ENCODE measurements at places on chromosomes 2 and 18.

DNA sequence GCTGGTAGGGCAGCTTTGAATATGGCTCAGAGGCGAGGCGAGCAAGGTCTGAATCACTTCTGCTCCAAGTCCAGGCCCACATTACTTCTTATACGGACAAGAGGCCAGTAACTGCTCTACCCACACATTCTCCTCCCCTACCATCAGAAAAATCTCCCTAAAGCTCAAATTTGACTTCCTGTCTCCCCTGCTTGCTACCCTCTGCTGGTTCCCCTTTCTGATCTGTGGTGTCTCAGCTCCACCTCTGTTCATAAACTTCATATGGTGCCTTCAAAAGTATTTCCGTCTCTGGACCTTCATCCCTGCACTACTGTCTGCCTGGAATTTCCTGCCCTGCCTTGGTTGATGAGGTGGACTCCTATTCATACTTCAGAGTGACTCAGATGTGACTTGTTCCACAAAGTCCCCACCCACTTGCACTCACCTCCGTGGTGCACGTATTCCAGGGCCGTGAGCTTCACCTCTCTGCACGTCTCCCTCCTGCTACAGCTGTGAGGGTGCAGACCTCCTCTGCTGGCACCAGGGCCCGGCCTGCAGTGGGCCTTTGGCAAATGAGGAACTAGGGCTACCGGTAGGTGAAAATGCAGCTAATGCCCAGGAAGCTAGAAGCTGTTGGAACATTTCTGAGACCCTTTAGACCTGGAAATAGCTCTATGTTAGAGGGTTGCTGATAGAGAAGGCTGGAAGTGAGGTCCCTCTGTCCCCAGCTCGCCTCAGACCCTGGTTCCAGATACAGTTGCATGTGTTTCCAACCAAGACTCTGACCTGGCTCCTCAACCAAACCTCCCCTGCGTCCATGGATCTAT, 24.6 kb upstream of the KCMF1 start:
- peak; percentile 46 for DNase-seq

DNA sequence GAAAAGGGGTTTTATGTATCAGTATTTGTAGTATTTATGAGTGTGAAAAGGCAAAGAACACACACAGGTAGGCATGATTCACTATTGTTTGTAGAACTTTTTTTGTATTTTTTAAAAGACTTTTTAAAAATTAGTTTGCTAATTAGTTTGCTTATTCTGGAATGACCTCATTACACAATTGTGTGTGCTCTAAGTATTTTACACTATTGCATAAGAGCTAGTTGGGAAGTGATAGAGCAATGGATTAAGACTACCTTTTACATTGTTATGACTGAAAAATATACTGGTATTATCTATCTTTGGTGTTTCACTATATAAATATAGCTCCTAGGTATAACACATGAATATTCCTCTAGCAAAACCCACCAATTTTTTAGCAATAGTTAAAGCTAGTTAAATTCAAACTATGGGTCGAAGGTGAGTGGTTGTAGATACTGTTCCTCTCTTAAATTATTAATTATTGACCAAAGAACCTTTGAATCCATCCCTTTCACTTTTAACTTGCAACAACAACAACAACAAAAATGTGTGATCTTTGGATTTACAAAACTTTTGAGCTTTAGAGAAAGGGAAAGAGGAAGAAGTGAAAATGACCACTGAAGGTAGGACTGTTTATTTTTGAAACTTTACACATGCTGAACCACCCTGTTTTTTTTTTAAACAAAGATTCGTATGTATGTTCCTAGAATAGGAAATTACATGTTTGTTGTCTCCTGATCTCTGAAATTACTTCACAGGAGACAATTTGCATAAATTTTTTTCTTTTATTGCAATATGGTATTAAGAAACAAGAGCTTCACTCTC, 18.7 kb downstream of the ITPRID2 start:
- no peak for DNase-seq

DNA sequence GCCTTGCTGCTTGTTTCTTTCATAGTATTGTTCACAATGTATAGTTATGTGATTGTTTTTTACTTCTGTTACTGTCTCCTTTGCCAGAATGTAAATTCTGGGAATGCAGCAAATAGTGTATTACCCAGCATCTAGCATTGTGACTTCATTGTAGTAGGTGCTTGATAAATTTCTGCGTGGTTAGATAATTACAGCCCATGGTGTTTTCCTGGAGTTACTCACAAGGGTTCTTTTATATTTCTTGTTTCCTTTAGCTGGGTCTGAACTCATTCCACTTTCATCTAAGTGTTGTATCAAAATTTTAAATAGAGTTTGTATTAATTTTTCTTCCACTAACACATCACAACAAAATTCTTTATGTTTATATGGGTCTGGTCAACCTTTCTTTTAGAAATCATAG, 132.6 kb downstream of the MAP4K4 start:
- DNase-seq: no peak

DNA sequence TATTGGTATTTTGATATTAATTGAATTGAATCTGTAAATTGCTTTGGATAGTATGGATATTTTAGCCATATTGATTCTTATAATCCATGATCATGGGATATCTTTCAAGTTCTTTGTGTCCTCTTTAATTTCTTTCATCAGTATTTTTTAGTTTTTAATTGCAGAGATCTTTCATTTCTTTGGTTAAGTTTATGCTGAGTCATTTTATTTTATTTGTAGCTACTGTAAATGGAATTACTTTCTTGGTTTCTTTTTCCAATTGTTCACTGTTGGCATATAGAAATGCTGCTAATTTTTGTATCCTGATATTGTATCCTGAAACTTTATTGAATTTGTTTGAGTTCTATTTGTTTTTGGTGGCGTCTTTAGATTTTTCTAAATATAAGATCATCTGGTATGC, 79.5 kb upstream of the DSEL start:
- no peak for DNase-seq

- DNase-seq: no peak
These were observed 2.2 kb downstream of the BUB1 start for GRCh38 chr2:110675679-110676078.

GRCh38 chr2:32862269-32863055, 84.3 kb upstream of the LTBP1 start:
- DNase-seq: no peak

DNA sequence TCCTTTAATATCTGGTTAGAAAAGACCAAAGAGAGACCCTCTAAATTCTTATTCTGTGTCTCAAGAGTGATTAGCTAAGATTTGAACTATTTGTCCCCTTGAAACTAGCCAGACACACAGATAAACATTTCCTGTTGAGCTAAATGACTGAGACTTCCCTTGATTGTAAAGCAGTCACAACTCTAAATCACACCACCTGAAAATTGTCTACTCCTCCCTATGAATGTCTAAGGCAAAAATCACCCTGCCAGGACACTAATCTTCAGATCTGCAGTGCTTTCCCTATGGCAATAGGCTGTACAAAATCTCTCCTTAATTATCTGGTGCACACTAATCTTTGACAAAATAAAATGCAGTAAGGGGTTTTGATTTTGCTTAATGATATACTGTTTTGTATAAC, 200.5 kb upstream of the GULP1 start:
- DNase-seq: no peak

DNA sequence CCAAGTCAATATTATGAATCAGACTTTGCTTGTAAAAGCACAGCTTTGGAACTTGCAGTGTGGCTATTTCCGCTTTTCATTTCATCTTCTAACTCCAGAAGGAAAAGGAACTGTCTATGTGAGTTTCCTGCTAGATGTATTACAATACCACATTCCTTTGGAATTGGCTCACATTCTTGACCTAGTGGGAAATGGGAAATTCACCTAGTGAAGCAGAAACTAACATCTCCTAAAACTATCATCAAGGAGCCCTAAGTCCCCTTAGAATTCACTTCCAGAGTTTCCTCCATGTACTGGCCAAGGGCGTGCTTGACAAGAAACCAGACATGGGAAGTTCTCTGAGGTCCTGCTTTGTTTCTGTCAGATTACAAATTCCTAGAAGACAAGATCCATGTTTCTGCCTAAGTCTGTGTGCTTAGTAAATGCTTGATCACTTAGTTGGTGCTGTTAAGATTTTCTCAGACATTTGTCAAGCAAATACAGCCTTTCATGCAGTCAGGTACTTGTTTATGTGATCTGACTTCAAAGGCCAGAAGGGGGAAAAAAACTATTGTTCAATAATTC, 275.7 kb upstream of the FN1 start:
- no peak for DNase-seq

DNA sequence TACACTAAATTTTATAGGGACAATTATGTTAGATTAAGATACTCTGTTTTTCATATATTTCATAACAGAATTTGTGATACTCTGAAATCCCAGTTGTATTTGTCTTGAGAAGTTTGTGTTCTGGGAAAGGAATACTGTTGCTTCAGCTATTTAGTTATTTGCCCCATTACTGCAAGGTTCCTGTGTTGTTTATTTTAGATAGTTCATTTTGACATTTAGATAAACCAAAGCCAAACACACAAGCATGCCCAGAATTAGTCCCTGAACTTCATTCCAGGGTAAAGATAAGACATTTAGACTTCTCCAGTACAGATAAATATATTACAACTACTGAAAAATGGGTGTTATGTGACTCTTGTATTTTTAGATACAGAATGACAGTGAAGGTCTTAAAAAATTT, 74.7 kb downstream of the BMPR2 start:
- no peak for DNase-seq

GRCh38 chr2:203164311-203164935, 74.4 kb upstream of the CYP20A1 start:
- DNase-seq: no peak

DNA sequence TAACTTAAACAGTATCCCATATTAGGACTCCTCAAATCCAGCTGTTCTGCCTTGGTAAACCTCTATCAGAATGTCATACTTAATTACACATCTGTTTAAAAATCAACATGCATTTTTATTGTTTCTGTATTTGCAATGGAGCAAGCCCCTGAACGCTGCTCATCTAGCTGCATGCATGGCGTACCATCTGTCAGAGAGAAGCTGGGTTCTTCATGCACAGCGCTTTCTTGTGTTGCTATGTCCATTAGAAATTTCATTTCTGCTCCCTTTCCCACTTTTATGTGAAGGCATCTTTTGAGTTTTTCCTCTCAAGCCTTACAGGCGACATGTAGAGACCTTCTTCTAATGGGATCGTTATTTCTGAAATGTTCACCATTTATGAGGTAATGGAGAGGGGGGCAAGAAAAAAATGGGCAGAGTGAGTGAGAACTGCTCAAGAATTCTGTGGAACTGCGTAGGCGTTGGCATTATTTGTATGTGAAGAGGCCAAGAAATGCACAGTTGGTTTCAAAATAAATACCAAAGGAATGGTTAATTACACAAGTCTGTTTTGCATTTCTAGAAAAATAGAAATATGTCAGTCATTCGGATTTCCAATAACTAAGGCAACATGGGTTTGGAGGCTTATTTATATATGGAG, 31.6 kb downstream of the INSIG2 start:
- DNase-seq: no peak

- no peak for DNase-seq
These were observed 223.2 kb upstream of the PIK3C3 start for GRCh38 chr18:41731884-41732283.

GRCh38 chr2:11371092-11371937, 26.9 kb upstream of the ROCK2 start:
- no peak for DNase-seq

GRCh38 chr2:169073963-169074751, 4.8 kb downstream of the DHRS9 start:
- no peak for DNase-seq

DNA sequence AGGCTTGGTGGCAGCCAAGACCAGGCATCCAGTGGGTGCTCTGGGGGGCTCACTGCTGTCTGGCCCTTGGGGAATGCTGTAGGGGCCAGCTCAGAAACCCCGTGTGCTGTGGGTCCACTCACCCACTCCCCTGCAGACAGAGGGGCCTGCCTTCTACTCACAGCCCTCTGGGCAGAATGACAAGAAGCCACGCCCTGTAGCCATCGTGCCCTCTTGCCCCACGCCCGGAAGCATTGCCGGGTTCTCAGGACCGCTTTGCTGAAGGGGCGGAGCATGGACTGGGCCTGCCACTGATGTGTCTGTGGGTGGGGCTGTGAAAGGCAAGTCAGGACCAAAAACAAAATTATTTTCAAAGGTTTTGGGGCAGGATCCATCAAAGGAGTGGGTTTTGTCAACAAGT, 27.8 kb downstream of the GLI2 start:
- no peak for DNase-seq

GRCh38 chr2:109375656-109376055, 238.1 kb downstream of the SEPTIN10 start:
- no peak for DNase-seq

- no peak for DNase-seq
These were observed 221.6 kb downstream of the HNMT start for GRCh38 chr2:138185827-138186226.

All from activated CD4-positive, alpha-beta T cell treated with anti-CD3 and anti-CD28 coated beads for 1 hour (primary cell).